GM10248 (cell line): ENCODE measurements at places on chromosomes 1 and 21.

GRCh38 chr1:221722254-221723017, 19.5 kb downstream of the DUSP10 start:
- DNase-seq = no peak

DNA sequence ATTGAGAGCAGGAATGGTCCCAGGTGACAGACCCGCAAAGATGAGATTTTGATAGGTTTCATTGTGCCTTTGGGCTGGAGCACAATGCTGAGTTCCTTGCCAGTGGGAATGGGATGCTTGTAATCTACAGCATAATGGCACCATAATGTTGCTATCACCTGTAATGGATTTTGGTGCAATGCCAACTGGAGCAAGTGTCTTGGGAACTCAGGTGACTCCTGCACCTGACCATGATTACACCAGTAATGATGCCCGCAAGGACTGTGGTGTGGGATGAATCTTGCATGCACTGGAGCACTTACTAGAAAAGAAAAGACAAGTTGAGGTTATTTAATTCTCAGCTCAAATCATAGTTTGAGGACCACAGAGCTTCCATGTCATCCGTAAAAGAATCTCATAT, 96.7 kb downstream of the PTPRU start:
- DNase-seq = no peak

GRCh38 chr1:192849442-192849841, 40.6 kb downstream of the RGS2 start:
- DNase-seq = no peak

GRCh38 chr21:15549671-15550070, 180.1 kb upstream of the USP25 start:
- no peak for DNase-seq

DNA sequence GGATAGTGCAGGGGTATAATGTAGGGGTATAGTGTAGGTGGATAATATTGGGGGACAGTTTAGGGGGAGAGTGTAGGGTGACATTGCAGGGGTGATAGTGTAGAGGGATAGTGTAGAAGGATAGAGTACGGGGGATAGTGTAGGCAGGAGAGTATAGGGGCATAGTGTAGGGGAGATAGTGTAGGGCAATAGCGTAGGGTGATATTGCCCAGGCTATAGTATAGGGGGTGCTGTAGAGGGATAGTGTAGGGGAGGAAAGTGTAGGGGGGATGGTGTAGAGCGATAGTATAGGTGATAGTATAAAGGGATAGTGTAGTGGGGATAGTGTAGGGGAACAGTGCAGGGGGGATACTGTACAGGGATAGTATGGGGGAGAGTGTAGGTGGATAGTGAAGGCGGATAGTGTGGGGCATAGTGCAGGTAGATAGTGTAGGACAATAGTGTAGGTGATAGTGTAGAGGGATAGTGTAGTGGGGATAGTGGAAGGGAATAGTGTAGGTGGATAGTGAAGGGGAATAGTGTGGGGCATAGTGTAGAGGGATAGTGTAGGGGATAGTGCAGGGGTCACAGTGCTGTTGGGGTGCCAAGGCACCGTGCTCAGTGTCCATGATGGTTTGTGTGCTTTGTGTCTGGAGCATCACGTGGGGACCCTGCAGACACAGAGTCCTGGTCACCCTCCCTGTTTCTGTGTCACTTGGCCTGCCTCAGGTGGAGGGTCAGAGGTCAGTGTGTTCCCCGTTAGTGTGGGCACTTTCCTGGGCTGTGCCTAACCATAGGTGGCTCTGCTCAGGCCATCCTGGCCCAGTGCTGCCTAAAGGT, 10.5 kb upstream of the ARF1 start:
- no peak for DNase-seq

DNA sequence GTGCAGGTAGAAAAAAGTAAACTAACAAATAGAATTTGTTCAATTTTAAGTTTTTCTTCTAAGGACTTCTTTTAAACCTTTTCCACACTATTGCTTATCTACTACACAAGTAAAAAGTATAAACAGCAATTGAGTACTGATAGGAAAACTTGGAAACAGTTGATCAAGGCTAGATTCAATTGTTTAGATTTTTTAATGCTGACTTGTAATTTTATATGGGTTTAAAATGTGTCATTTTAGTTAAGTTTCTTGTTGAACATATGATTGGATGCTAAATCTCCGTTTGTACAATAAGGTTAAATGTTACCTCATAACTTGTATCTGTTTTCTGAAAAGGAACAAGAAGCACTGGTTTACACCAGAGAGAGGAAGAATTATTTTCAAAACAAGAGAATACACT, 5.5 kb downstream of the SASS6 start:
- no peak for DNase-seq

- no peak for DNase-seq
Measured at GRCh38 chr1:62011006-62011405, 183.6 kb upstream of the L1TD1 start.

GRCh38 chr21:43720539-43721166, 1.7 kb downstream of the PDXK start:
- DNase-seq = no peak

GRCh38 chr1:62706985-62707743, 19.0 kb upstream of the DOCK7 start:
- DNase-seq = no peak

GRCh38 chr1:70204139-70204538, 1.2 kb downstream of the LRRC40 start:
- no peak for DNase-seq

- DNase-seq = no peak
Measured at GRCh38 chr1:202659974-202660373, 50.3 kb downstream of the SYT2 start.

DNA sequence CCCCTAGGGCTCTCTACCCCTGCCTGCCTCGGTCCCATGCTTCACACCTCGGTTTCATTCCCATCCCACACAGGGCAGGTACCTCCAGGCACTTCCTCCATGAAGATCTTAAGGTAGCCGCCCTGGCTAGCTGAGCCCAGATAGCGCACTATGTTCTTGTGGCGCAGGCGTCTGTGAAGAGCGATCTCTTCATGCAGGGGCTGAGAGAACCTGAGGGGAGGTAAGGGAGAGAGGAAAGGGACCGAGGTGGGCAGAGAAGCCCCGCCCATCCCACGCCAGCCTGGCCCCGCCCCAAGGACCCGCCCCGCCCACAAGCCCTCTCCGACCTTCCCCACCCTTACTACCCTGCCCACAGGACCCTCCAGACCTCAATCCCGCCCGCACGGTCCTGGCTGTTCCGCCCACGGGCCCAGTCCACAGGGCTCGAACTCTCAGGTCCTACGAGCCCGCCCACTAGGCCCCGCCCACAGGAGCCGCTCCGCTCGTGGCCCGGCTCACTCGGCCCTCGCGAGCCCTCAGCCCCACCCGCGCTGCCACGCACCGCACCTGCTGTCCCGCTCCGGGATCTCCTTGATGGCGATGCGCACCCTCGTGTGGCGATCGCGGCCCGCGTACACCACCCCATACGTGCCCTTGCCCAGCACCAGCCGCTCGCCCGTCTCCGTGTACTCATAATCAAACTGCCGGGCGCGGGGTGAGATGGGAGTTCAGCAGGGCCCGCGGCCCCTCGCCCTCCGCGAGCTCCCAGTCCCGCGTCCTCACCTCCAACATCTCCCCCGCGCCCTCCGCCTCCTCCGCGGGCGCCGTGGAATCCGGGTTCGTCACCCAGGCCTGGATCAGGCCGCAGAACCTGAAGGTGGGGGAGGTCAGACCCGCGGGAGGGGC, 6.4 kb downstream of the MAP3K6 start:
- DNase-seq = peak; percentile 74

DNA sequence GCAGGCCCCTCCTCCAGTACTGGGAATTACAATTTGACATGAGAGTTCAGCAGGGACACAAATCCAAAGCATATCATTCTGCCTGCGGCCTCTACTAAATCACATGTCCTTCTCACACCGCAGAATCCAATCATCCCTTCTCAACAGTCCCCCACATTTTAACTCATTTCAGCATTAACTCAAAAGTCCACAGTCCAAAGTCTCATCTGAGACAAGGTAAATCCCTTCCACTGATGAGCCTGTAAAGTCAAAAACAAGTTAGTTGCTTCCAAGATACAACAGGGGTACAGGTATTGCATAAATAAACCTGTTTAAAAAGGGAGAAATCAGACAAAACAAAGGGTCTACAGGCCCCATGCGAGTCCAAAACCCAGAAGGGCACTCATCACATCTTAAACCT, 64.0 kb downstream of the EBNA1BP2 start:
- no peak for DNase-seq

DNA sequence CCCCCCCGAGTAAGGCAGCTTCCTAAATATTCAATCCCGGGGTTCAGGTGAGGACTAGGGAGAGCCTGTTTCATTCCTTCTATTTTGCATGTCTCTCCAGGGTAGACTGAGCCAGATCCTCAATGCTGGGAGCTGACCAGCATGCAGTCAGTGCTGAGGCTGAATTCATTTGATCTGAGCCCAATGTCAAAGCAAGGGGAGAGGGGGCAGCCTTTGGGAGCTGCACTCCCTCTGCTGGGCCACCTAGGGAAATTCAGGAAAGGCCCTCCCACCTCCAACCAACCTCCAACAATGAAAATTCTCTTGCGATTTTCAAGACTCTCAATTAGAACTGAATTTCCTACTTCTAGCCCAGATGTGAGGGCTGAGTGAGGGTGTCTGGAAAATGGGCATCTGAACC, 371.2 kb downstream of the NPHP4 start:
- no peak for DNase-seq

GRCh38 chr1:166999075-166999474, 10.0 kb downstream of the MAEL start:
- no peak for DNase-seq

DNA sequence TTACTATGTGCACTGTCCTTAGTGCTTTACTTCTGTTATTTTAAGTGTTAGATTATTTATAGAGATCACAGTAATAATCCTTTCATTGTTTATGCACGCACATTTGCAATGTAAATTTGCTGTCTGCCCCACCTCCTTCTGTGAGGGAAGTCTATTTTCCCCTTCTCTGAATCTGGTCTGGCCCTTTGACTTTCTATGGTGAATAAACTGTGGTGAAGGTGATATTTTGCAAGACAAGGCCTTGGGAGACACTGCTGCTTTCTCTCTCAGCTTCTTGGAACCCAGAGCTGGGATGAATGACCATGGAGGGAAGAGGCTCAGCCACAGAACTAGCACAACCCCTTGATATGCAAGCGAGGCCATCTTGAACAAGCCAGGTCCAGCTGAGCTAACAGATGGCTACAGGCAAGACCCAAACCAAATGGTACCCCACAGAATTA, 156.3 kb downstream of the ST6GALNAC3 start:
- DNase-seq = no peak

DNA sequence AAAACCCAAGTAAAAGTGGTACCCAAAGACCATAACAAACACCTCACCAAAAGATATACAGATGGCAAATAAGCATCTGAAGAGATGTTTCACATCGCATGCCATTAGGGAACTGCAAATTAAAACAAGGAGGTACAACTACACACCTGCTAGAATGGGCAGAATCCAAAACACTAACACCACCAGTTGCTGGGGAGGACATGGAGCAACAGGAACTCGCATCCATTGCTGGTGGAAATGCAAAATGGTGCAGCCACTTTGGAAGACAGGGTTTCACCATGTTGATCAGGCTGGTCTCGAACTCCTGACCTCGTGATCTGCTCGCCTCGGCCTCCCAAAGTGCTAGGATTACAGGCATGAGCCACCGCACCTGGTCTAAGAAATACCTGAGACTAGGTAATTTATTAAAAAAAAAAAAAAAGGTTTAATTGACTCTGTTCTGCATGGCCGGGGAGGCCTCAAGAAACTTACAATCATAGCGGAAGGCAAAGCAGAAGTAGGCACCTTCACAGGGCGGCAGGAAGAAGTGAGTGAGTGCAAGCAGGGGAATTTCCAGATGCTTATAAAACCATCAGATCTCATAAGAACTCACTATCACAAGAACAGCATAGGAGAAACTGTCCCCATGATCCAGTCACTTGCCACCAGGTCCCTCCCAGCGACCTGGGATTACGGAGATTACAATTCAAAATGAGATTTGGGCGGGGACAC, 30.2 kb upstream of the PRSS38 start:
- no peak for DNase-seq
